Amniotic epithelial cell (primary cell): ENCODE measurements at places on chromosomes 6 and 20.

DNA sequence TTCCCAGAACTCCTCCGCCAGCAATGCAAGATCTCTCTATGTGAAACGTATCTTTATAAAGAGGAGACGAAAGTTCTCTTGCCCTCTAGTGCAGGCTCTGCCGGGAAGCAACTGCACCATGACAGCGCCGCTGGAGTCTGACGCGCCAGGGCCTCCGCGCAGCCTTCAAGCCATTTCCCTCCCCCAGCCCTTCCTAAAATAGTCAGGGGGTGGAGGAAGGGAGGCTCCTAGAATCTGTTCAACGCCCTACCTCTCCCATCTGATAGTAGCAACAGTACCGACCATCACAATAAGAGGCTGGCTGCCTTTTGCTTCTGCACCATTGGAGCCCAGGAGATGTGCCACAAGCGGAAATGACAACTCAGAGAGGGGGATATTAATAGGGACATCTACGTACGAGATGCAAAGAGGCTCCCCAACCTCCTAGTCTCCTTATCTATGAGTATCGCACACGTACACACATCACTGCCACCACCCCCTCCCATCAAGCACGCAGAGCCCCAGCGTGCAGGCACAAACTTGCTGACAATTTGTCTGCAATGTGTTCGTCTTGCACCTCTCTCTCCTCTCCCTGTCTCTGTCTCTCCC, 1.0 kb downstream of the SYNE1 start:
- peak; percentile 1 for DNase-seq

DNA sequence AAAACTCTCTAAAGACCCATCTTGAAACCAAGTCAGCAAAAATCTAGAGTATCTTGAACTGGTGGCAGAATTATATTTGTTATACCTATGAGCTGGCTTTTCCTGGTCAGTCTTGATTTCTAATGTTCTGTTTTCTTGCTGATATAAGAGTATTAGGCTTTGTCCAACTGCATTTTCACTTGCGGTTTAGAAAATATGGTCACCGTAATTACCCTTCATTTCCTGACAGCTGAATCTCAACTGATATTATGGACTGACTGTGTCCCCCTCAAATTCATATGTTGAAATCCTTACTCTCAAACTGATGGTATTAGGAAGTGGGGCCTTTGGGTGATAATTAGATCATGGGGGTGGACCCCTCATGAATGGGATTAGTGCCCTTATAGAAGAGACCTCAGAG, 72.1 kb downstream of the TXLNB start:
- DNase-seq = no peak

- DNase-seq = no peak
Measured at GRCh38 chr6:24777227-24777626, 2.5 kb downstream of the GMNN start.

GRCh38 chr6:113411011-113411410, 446.1 kb upstream of the MARCKS start:
- DNase-seq = no peak

GRCh38 chr20:13301596-13301995, 80.5 kb downstream of the ISM1 start:
- DNase-seq = no peak

DNA sequence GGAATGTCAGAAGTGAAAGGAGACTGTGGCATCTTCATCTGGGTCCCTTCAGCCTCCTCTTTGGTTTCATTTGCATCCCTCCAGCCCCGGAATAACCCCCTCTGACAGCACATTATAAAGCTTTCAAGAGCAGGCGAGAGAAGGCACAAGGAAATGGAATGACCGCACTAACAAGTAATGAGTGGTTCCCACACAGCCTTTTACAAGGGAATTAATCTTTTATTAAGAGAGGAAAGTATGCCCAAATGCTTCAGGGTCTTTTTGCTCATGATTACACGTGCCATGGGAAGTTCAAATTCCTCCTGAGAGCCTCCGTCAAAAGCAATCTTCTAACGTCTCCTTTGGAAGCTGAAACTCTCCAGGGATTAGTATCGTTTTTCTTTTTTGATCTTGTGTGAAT, 347.0 kb downstream of the BTBD3 start:
- no peak for DNase-seq

GRCh38 chr6:37576336-37576737, 76.6 kb upstream of the CCDC167 start:
- peak; percentile 37 for DNase-seq

DNA sequence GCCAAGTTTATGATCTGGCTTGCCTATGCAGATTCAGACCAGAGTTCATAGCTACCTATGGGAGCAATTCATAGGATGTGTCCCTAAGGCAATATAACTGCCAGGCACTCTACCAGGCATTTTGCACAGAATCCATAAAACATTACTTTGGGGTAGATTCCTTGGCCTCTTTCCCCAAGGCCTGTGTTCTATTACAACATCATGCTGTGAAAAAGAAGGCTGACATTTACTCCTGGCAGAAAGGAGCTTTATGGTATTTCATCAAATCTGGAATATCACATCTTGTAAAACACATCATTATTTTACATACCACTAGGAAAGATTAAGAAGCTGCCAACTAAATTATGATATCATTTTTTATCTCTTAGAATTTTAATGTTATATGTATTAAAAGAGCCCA, 287.0 kb upstream of the MARCKS start:
- DNase-seq = peak; percentile 56

DNA sequence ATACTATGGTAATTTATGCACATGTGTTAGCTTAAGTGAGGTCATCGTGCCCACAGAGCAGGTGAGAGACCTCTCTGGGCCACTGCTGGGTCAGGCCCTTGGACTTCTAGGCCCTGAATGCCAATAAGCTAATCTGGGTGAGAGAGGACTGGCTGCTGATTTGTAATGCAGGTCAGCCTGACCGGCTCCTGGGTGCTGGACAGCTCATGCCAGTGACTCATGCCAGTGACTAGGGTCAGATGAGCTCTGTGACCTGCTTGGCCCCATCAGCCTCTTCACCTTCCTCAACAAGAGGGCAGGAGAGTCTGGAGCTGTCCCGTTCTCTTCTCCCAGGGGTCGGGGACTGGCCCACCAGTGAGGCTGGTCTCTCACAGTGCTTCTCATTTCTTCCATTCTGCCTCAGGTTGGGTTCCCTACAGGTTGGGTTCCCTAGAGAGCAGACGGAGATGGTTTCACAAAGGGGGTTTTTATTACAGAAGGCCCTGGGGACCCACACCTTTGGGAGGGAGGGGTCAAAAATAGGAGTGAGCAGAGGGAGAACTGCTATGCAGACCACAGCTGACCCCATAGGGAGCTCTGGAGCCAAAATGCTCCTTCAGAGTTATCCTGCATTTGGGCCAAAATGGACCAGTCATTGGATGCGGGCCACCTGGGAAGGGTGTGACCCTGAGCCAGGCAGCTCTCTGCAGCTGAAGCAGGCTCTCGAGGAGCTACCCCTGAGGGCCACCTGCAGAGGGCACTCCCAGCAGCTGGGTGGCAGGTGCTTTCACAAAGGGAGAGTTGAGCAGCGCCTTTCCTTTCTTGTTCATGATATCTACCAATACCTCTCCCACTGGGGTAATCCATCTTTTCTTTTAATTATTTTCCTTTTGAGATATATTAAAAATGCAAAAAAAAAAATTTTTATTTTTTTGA, 2.2 kb upstream of the OXT start:
- peak; percentile 54 for DNase-seq

DNA sequence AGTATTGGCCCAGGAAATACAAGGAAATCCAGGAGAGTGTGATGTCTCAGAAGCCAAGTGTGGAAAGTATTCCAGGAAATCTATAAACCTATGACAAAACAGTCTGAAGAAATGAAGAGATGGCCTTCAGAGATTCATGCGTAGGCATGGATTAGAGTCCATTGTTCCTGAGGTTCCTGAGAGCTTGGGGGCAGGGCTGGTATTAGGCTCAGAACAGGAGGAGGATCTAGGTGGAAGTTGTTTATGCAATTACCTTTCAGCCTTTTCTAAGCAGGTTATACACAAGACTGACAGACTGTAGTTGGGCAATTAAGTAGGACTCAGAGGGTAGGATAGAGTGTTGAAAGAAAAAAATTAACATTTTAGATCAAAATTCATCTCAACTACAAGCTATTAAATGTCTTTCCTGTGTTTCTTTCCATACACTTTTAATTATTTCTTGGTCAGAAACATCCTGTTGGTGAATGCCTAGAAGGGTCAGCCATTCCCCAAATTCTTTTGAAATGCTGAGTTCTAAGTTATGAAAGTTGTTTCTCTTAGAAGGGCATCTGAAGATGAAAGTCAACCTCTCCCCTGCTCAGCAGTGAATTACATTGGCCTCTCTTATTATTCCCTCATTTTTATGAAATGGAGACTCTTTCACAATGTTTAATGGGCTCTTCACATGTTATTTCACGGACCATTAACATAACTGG, 201.2 kb upstream of the MYLIP start:
- DNase-seq = no peak

GRCh38 chr6:44598679-44599078, 211.2 kb downstream of the CDC5L start:
- DNase-seq = no peak

- DNase-seq = no peak
Measured at GRCh38 chr6:96704713-96705112, 132.6 kb downstream of the GPR63 start.

- no peak for DNase-seq
Measured at GRCh38 chr6:88013015-88013414, 34.6 kb upstream of the SPACA1 start.

GRCh38 chr20:32980131-32980941, 23.9 kb downstream of the SUN5 start:
- peak; percentile 4 for DNase-seq

DNA sequence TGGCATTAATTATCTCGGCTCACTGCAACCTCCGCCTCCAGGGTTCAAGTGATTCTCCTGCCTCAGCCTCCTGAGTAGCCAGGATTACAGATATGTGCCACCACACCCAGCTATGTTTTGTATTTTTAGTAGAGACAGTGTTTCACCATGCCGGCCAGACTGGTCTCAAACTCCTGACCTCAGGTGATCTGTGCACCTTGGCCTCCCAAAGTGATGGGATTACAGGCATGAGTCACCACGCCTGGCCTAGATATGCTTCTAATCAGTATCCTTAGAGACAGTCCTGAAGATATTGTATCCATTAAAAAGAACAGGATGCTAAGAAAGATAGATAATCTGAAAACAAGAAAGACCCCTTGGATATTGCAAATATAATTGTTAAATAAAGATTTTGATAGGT, 3.1 kb upstream of the IPCEF1 start:
- DNase-seq = no peak

DNA sequence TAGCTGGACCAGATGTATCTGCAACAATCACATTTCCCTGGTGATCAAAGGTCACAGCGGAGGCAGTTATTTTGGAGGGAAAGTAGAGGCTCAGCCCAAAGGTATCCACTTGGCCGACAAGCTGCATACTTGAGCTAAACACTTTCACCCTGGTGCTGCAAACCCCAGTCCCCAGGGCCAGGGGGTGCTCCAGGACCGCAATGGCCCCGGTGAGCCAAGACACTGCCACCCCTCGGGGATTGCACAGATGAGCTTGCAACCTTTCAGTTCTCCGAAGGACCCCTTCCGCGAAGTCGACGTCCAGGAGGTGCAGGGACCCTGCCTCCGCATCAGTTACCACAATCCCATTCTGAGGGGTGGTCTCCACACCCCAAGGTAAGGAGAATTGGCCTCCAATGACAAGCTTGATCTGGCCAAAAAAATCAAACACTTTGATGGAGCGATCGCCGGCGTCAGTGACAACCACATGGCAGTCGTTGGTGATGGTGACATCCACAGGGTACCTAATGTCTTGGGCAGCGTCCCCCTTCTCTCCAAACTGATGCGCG, 823 bp downstream of the NHLRC1 start:
- no peak for DNase-seq

GRCh38 chr6:55705451-55706440, 126.8 kb upstream of the HMGCLL1 start:
- DNase-seq = no peak

DNA sequence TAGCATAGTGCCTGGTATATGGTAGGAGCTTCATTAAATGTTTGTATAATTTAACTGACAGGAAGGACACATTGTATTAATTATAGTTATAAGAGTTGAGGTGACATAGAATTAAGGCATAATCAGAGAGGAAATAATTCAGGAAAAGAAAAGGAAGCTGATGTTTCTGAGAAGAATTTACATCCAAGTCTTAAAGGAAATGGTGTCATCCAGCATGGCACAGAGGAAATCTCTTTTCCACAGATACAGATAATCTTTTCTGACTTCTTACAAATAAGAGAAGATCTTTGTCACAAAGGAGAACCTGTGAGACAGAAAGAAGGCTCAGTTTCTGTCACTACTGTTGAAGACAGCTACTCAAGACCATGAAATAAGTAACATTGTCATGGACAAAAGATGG, 222.5 kb downstream of the GJA1 start:
- no peak for DNase-seq

- no peak for DNase-seq
Measured at GRCh38 chr20:32358632-32358882, 426 bp downstream of the ASXL1 start.

- DNase-seq = no peak
Measured at GRCh38 chr6:18668994-18669393, 281.8 kb downstream of the RNF144B start.

GRCh38 chr20:22394583-22394982, 189.8 kb downstream of the FOXA2 start:
- no peak for DNase-seq

DNA sequence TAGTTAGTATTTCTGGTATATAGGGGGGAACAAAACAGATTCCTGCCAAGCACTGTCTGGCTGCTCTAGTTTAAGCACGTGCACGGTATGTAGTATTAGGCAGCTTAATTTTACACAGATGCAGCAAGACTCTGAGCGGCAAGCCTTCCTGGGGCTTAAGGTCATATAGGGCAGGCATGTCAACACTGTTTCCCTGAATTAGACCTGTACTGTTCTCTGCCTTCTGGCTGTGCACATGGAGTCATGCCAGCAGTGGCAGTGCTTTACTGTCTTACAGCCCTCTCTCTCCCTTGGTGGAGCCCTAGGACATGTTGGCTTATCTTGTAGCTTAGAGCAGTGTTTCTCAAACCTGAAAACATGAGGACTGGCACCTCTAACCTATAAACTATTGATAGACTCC, 56.6 kb downstream of the PHF20 start:
- DNase-seq = peak; percentile 50
